Foreskin fibroblast (primary cell): ENCODE measurements at places on chromosomes 4 and X.
A peak's percentile ranks its signal among the peaks of the same experiment; 100 is the strongest.

DNA sequence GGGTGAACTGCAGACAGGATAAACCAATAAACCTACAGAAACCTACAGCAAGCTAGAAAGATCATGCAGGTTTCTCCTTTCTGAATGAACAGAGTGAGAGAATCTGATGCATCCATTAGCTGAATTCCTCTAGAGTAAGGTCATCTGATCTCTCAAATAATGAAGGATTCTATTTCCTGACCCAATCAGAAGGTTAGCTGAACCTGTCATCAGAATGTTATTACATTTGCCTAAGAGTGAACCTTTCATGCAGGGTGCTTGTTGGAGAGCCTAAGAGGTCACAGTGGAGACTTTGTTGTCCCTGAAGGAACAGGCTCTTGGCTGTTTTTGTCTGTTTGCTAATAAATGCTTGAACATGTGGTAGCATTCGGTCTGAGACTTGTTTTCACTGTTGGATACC, 24.0 kb downstream of the MEPE start:
- no peak for DNase-seq

DNA sequence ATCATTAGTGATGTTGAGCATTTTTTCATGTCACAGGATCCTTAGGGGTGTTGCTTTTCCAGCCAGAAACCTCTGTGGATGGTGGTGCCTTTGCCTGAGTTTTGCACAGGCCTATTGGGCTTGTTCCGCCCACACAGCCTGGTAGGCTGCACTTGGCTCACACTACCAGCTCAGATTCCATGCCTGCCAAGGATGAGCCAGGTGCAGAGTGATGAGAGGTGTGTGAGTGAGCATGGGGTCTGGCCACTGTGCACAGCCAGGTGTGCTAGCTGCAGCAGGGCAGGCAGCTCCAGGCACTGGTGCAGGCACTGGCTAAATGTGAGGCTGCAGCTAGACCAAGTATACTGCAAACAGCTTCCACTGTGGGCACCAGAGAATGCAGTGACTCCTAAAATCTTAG, 341.6 kb downstream of the FSTL5 start:
- no peak for DNase-seq

DNA sequence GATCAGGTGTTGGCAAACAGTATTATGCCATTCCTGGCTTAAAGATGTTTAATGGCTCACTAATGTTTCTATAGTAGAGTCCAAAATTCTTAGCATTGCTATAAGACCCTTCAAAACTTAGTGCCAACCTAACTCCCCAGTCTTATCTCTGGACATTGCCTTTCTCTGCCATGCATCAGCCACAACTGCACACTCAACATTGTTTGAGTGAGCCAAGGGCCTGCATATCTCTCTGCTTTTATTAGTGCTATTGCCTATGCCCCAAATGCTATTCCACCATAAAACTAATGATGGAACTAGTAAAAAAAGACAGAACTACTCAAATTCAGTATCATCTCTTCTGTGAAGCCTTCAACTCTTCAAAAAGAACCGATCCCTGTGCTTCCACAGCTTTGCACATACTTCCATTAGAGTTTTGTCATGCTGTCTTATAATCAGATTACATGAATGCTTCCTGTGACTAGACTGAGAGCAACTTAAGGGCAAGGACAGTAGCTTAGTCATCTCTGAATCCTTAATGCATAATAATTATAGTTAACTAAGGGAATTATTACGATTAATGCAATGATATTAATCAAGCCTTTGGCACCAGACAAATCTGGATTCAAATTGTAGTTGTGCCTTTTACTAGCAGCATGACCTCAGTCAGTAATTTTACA, 53.7 kb downstream of the CHM start:
- DNase-seq = peak; percentile 6

GRCh38 chr4:168496834-168497233, at the start of gene PALLD:
TSS of gene PALLD (plus strand) at chr4:168497052.
- peak; percentile 66 for DNase-seq

- DNase-seq = peak; percentile 3
Observed at GRCh38 chr4:92163348-92163747, 140.4 kb upstream of the GRID2 start.

- no peak for DNase-seq
Observed at GRCh38 chr4:153170407-153170806, 33.8 kb upstream of the TRIM2 start.

GRCh38 chrX:136182414-136182813, 35.1 kb downstream of the FHL1 start:
- no peak for DNase-seq

- DNase-seq = no peak
Observed at GRCh38 chr4:173517781-173518424, 12.1 kb downstream of the HAND2 start.

DNA sequence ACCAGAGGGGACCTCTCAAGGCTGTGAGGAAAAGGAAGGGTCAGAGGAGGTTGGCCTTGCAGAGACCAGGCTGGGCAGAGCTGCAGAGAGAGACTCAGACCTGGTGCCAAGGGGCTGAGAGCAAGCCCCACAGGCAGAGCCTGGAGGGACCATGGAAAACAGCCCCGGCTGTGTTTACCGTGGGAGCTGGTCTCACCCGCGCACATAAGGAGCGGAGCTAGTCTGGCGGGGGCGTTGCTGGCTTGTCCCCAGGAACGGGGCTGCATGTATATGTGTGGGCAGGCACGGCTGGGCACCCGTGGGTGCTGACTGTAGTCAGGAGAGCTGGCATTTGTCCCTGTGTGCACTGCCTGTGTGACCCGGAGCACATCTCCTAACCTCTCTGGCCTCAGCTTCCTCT, 45.7 kb downstream of the C4orf50 start:
- no peak for DNase-seq

DNA sequence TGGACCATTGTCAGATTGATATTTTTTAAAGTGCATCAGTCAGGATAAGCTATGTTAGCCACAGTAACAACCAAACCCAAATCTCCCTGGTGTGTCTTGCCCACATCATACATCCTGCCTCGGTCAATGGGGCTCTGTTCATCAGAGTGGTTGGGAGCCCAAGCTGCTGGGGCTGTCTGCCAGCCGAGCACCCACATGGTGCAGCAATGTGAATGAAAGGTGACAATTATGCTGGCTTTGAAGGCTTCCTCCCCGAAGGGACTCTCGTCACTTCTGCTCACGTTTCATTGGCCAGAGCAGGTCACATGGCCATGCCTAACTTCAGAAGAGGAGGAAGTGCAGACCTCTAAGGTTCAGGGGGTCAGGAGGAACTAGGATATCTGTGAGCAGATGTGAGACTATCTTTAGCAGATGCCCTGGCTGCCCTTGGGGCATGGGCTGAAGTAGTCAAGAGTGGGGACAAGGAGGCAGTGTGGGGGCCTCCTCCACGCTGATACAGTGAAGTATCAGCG, 1.3 kb upstream of the JAKMIP1 start:
- DNase-seq = no peak

- no peak for DNase-seq
Observed at GRCh38 chrX:17788956-17789562, 51.8 kb downstream of the SCML1 start.

DNA sequence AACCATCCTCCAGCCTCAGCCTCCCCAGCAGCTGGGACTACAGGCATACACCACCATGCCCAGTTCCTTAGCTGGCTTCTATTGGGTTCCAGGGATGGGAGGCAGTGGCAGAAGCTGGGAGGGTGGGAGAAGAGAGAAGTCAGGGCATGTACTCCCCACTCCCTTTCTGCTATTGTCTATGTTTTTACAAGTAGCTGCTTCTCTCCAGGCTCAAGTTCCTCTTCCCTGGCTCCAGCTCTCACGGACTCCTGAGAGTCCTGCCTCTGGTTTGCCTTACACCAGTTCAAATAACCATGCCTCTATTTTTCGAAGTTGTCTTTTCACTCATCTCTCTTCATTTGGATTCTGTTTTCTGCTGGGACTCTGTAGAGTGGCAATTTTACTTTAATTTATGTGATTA, 2.9 kb downstream of the TBC1D9 start:
- DNase-seq = no peak

- DNase-seq = peak; percentile 59
Observed at GRCh38 chr4:109921384-109921808, 8.7 kb downstream of the EGF start.

- DNase-seq = no peak
Observed at GRCh38 chr4:69849297-69849696, 10.6 kb downstream of the SULT1E1 start.

GRCh38 chr4:41287852-41288251, 31.1 kb downstream of the UCHL1 start:
- no peak for DNase-seq

- no peak for DNase-seq
Observed at GRCh38 chr4:77047037-77047436, 28.8 kb downstream of the CCNI start.

DNA sequence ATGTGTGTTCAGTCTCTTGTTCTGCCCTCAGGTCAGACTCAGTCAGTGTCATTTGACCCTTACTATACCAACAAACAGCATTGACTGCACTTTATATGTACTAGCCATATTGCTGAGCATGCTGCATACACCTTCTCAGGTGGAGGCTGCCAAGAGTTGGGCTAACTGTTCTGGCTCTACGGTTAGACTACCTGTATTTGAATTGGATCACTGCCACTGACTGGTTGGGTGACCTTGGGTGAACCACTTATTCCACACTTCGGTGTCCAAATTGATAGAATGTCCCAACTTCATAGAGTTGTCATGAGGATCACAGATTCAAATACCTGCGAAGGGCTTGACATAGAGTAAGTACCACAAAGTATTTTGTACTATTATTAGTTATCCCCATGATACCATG, 91.2 kb upstream of the GPR50 start:
- DNase-seq = no peak

- DNase-seq = no peak
Observed at GRCh38 chrX:134174859-134175258, 62.1 kb upstream of the CCDC160 start.

- no peak for DNase-seq
Observed at GRCh38 chrX:141838016-141838415, at the start of gene MAGEC3. TSS of gene MAGEC3 (plus strand) at chrX:141838316. CDS start at chrX:141838316, 0 bp downstream.

- DNase-seq = no peak
Observed at GRCh38 chrX:130196466-130196865, 24.7 kb downstream of the RAB33A start.

GRCh38 chrX:97740886-97741285, 857.2 kb downstream of the RPA4 start:
- no peak for DNase-seq

DNA sequence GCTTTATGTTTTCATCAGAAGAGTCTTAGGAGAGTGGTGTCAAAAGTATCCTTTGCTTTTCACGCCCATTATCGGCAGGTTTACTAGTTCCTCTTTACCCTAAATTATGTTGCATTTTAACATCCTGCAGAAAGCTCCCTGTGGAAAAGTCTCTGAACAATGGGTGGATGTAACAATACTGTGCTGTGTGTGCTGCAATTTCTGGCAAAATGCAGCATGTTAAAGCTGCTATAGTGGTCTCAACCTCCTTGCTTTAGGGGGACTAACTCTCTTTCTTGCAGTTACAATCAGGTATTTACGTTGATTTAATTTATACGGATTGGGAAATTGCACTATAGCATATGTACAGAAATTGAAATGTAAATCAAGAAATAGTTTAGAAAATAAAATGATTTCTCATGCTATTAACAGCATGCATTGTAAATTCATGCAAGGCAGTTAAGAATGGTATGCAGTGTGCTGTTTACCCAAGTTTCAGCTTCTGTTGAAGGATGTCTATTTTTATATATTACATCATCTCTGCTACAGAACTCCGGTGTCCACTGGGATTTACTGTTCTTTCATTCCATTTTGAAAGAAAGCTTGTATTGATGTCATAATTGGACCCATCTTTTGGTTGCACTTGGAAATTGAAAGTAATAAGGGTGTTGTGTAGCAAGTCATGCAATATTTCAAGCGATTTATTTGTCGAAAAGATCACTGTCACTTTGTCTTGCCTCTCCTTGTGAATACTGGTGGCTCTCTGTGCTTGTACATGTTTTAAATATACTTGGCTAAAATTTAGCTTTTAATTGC, 145.7 kb downstream of the RAPGEF2 start:
- DNase-seq = no peak

GRCh38 chrX:68307769-68308168, 125.5 kb downstream of the OPHN1 start:
- no peak for DNase-seq

DNA sequence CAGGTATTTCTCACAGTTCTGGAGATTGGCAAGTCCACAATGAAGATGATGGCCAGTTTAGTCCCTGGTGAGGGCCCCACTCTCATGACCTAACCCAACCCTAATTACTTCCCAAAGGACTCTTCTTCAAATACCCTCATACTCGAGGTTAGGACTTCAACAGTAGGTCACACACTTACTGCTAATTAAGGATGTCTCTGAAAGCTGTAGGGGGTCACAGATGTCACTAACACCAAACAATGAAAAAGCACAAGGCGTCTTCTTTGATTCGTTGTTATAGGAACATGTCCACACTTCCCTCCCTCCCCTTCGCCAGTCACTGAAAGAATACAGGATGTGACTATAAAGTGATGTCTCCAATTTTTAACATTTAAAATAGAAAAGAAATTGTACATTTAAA, 309.7 kb downstream of the PACRGL start:
- no peak for DNase-seq

GRCh38 chr4:186808630-186809018, 85.0 kb upstream of the FAT1 start:
- DNase-seq = peak; percentile 92

DNA sequence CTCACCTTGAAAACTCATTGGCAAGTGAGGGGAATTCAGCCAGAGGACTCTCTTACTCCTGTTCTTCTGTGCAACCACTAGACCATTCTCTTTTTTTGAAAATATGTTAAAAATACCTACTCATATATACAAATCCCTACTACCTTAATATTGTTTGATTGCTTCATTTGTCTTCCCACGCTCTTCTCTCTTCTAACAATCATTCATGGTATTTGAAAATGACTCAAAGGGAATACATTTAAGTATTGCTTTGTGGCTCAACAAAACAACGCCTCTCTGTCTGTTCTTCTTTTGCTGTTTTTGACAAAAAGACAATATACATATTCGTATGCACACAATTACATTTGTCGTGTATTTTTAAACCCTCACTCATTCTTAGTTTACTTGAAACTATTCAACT, 589.4 kb downstream of the ANKRD50 start:
- DNase-seq = no peak

DNA sequence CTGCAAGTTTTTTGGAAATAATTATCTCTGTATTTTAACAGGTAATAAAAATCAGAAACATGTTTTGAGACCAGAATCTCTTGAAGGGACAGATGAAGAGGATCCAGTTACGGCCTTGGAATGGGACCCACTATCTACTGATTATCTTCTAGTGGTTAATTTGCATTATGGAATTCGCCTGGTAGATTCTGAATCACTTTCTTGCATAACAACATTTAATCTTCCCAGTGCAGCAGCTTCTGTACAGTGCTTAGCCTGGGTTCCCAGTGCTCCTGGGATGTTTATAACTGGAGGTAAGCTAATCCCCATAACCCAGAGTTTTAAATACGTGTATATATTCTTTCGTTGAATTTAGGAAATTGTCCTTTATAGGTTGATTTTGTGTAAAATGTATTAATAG, 59.4 kb downstream of the WDR17 start:
- DNase-seq = no peak

- DNase-seq = no peak
Observed at GRCh38 chrX:21132686-21133393, 241.4 kb upstream of the CNKSR2 start.

GRCh38 chr4:101471201-101471600, 123.9 kb upstream of the PPP3CA start:
- no peak for DNase-seq

GRCh38 chr4:8008391-8008790, 68.7 kb upstream of the AFAP1 start:
- DNase-seq = no peak
